ENCODE measurements at places on chromosomes 6 and 20. TPM values are rescaled to one million over a fixed set of nuclear protein-coding genes. Genes with fewer than 3 reads are reported as not detected.

GRCh38 chr6:97658090-97658489 lies 375.1 kb upstream of the MMS22L start:
- DNase-seq, result no peak
- H3K4me1 ChIP-seq, result no peaks in the 10 kb centered on the region
- H3K36me3 ChIP-seq, result no peaks in the 10 kb centered on the region
- H3K27me3 ChIP-seq, result no peaks in the 10 kb centered on the region
- no peak overlapping the region for H3K27ac ChIP-seq

GRCh38 chr6:126147291-126147815 lies 161.0 kb downstream of the TRMT11 start:
- H3K4me1 ChIP-seq, result no peaks in the 10 kb centered on the region
- H3K27ac ChIP-seq, result no peak overlapping the region
- no peak for DNase-seq
- no peak overlapping the region for H3K4me3 ChIP-seq
- no peaks in the 10 kb centered on the region for H3K36me3 ChIP-seq

- H3K4me1 ChIP-seq, result no peaks in the 10 kb centered on the region
- H3K4me3 ChIP-seq, result no peak overlapping the region
- no peak overlapping the region for H3K27ac ChIP-seq
- DNase-seq, result peak; percentile 54
- no peaks in the 10 kb centered on the region for H3K36me3 ChIP-seq
Measured at GRCh38 chr6:85354761-85355618, 94.9 kb upstream of the NT5E start.

- H3K36me3 ChIP-seq, result no peaks in the 10 kb centered on the region
- no peak overlapping the region for H3K4me3 ChIP-seq
- no peak overlapping the region for H3K27ac ChIP-seq
- no peak for DNase-seq
- no peaks in the 10 kb centered on the region for H3K27me3 ChIP-seq
Measured at GRCh38 chr6:24833711-24834386, 35.1 kb upstream of the ARMH2 start.

- H3K4me1 ChIP-seq, result no peaks in the 10 kb centered on the region
- H3K27me3 ChIP-seq, result no peaks in the 10 kb centered on the region
- H3K4me3 ChIP-seq, result no peak overlapping the region
Measured at GRCh38 chr6:130514712-130515111, 148.9 kb downstream of the TMEM200A start.

- no peaks in the 10 kb centered on the region for H3K27me3 ChIP-seq
- H3K4me3 ChIP-seq, result no peak overlapping the region
- no peak for DNase-seq
- H3K27ac ChIP-seq, result no peak overlapping the region
- H3K4me1 ChIP-seq, result no peaks in the 10 kb centered on the region
Measured at GRCh38 chr6:24844903-24845302, 46.2 kb upstream of the ARMH2 start.

- peaks cover 66% of the 10 kb centered on the region for H3K27me3 ChIP-seq
- peaks cover 3% of the 10 kb centered on the region for H3K4me1 ChIP-seq
- no peaks in the 10 kb centered on the region for H3K36me3 ChIP-seq
- H3K27ac ChIP-seq, result no peak overlapping the region
Measured at GRCh38 chr20:59571151-59571550, 33.2 kb upstream of the PHACTR3 start.

DNA sequence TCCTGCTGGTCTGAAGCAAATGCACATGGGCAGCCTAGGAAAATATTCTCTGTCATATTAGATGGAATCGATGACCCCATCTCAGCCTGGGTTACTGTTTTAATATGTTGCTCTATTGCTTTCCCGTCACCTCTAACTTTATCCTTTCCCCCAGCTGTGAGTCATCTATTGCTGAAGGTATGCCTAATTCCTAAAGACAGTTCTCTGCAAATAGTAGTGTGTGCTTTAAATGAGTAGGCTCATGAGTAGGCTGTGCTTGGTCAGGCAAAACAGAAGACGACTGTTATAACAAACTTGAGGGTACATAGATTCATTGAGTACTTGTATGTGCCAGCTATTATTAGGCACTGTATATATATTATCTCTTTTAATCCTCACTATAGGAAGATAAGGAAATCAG lies 47.2 kb downstream of the CTNNBL1 start:
- H3K27me3 ChIP-seq, result no peaks in the 10 kb centered on the region
- H3K36me3 ChIP-seq, result peaks cover 43% of the 10 kb centered on the region
- H3K4me1 ChIP-seq, result peaks cover 3% of the 10 kb centered on the region
- DNase-seq, result no peak
- no peak overlapping the region for H3K4me3 ChIP-seq
- no peak overlapping the region for H3K27ac ChIP-seq

DNA sequence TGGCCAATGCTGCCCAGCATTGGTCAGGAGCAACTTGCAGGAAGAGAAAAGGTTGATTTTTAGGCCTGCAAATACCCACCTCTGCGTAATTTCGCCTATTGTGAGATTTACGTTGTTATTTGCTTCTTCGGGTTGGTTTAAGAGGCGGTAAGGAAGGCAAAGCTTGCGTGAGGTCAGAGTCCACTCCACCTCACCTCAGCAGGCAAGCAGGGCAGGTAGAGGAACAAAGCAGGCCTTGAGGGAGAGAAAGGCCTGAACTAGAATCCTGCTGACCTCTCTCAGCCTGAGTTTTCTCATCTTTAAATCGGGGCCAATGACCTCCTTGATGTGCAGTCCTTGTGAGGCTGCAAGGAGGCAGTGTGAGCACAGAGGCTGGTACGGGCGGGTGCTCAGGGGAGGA lies 239.1 kb downstream of the CDC5L start:
- H3K4me3 ChIP-seq, result no peak overlapping the region
- no peak for DNase-seq
- no peak overlapping the region for H3K27ac ChIP-seq
- H3K27me3 ChIP-seq, result peaks cover 12% of the 10 kb centered on the region

- H3K4me1 ChIP-seq, result no peaks in the 10 kb centered on the region
- H3K27ac ChIP-seq, result peak overlapping the region; percentile 75
- H3K4me3 ChIP-seq, result peak overlapping the region; percentile 17
- no peak for DNase-seq
Measured at GRCh38 chr20:38260025-38260377, 534 bp downstream of the KIAA1755 start.

DNA sequence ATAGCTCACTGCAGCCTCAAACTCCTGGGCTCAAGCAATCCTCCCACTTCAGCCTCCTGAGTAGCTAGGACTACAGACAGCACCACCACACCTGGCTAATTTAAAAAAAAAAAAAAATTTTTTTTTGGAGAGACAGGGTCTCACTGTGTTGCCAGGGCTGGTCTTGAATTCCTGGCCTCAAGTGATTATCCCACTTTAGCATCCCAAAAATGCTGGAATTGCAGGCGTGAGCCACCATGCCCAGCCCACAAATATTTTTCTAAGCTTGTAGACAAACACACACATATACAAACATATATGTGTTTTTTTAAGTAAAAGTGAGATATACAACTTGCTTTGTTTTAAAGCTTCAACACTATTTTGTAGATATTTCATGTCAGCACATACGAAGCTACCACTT lies 10.8 kb downstream of the HSPA12B start:
- H3K36me3 ChIP-seq, result no peaks in the 10 kb centered on the region
- peaks cover 37% of the 10 kb centered on the region for H3K4me1 ChIP-seq
- DNase-seq, result no peak
- H3K4me3 ChIP-seq, result no peak overlapping the region
- H3K27me3 ChIP-seq, result no peaks in the 10 kb centered on the region

- no peak for DNase-seq
- no peak overlapping the region for H3K27ac ChIP-seq
- H3K4me1 ChIP-seq, result no peaks in the 10 kb centered on the region
- no peaks in the 10 kb centered on the region for H3K27me3 ChIP-seq
Measured at GRCh38 chr6:129605095-129605494, 104.9 kb downstream of the ARHGAP18 start.

GRCh38 chr6:142246960-142247359 lies 54.8 kb upstream of the ADGRG6 start:
- no peak for DNase-seq
- no peak overlapping the region for H3K27ac ChIP-seq

DNA sequence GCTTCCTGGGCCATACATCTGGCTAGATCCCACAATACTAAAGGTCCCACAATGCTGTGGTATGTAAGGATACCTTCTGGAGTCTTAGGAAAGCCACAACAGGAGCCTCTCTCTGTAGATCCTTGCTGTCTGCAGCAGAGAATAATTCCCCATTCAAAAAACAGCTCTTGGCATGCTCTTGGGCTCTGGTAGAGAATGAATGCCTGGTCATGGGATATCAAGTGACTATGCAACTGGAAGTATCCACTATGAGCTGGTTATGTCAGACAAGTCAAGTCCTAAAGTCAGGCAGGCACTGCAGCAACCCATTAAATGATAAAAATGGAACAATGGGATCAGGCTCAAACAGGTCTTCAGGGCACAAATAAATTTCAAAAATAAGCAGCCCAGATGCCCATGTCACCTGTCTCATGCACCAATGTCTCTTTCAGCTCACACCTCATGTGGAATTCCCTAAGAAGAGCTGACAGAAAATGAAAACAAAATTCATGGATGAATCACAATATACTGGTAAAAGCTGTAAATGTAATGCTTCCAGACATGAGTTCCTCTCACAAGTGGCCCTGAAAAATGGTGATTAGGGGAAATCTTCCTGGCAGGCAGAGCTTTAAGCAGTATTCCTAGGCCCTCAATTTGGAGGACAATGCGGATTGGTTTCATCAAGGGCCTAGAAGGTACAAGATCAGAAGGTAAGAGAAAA lies 4.3 kb downstream of the AK9 start:
- H3K27ac ChIP-seq, result no peak overlapping the region
- H3K4me3 ChIP-seq, result no peak overlapping the region
- H3K4me1 ChIP-seq, result peaks cover 22% of the 10 kb centered on the region
- no peaks in the 10 kb centered on the region for H3K36me3 ChIP-seq

- no peaks in the 10 kb centered on the region for H3K27me3 ChIP-seq
- H3K27ac ChIP-seq, result no peak overlapping the region
- H3K4me1 ChIP-seq, result no peaks in the 10 kb centered on the region
- no peak for DNase-seq
- no peaks in the 10 kb centered on the region for H3K36me3 ChIP-seq
- no peak overlapping the region for H3K4me3 ChIP-seq
Measured at GRCh38 chr6:105537981-105538578, 135.2 kb upstream of the PREP start.

- H3K27ac ChIP-seq, result peak overlapping the region; percentile 60
- no peaks in the 10 kb centered on the region for H3K36me3 ChIP-seq
- H3K27me3 ChIP-seq, result no peaks in the 10 kb centered on the region
- peak; percentile 44 for DNase-seq
Measured at GRCh38 chr6:46062312-46062711, 46.7 kb upstream of the CLIC5 start.

GRCh38 chr20:5127204-5127858 lies 523 bp downstream of the CDS2 start:
- DNase-seq, result peak; percentile 46
- no peaks in the 10 kb centered on the region for H3K27me3 ChIP-seq
- H3K27ac ChIP-seq, result peak overlapping the region; percentile 97

GRCh38 chr6:141017941-141018340 lies 1114.8 kb upstream of the GJE1 start:
- no peak overlapping the region for H3K27ac ChIP-seq
- H3K36me3 ChIP-seq, result no peaks in the 10 kb centered on the region
- DNase-seq, result no peak
- no peaks in the 10 kb centered on the region for H3K4me1 ChIP-seq
- H3K4me3 ChIP-seq, result no peak overlapping the region

- no peaks in the 10 kb centered on the region for H3K27me3 ChIP-seq
- no peak overlapping the region for H3K4me3 ChIP-seq
- H3K27ac ChIP-seq, result peak overlapping the region; percentile 34
- no peak for DNase-seq
- no peaks in the 10 kb centered on the region for H3K36me3 ChIP-seq
- peaks cover 7% of the 10 kb centered on the region for H3K4me1 ChIP-seq
Measured at GRCh38 chr6:56525974-56526789, 116.5 kb downstream of the DST start.

DNA sequence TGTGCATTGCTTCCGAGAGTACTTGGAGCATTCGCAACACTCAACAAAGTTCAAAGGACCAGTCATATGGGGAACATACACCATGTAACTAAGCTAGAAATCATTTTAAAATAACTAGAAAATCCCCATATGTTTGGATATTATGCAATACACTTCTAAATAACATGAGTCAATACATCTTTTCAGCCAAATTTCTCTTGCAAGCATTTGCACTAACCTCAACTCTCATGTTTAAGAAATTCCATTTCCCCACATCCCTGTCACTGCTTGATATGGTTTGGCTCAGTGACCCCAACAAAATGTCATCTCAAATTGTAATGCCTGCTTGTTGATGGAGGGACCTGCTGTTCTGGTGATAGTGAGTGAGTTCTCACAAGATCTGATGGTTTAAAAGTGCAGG lies 85.7 kb upstream of the CST7 start:
- no peaks in the 10 kb centered on the region for H3K4me1 ChIP-seq
- H3K27ac ChIP-seq, result no peak overlapping the region
- no peak overlapping the region for H3K4me3 ChIP-seq
- no peaks in the 10 kb centered on the region for H3K27me3 ChIP-seq
- DNase-seq, result no peak

DNA sequence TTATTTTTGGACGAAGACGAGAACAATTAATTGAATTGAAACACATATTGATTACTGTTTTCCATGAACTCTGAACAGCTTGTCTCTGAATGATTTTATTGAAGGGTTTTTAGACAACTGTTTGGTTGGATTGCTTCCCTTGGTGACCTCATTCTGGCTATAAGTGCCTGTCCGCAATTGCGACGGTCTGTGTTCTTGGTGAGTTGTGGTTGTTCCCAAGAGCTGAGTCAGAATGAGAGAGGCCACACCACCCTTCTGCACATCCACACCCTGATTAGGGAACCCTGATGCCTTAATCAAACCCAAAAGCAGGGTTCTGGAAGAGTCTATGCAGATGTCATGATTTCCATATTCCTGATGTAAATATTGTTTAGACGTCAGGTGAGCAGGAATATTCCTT lies 747.0 kb downstream of the PTPRT start:
- no peaks in the 10 kb centered on the region for H3K4me1 ChIP-seq
- H3K27ac ChIP-seq, result no peak overlapping the region

DNA sequence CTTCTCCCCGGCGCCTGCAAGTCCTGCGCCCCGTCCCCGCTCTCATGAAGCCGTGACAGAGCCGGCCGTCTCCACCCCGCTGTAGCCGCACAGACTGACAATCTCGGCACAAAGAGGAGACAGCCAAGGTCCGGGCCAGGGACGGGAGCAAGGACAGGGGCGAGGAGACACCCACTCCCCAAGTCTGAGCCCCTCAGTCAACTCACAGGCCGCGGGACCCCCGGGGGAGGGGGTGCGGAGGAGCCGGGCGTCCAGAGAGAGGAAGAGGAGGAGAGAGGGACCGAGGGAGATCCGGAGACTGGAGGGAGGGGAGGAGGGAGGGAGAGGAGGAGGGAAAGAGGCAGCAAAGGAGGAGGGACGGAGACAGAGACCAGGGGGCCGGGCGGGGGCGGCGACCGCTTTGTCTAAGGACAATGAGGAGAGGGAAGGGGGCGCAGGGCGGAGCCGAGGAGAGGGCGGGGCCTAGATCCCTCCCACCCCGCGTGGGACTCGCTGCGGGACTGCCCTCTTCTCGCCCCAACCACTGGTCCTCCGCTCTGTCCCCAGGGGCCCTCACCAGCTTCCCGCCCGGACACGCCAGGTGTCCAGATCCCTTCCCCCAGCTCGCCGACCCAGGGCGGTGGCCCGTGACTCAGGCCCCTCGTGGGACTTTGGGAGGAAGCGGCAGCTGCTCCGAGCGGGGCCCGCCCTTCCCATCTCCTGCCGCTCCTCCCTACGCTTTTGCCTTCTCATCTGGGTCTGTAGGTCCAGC lies 638 bp upstream of the PPP1R18 start:
- peak overlapping the region; percentile 53 for H3K4me3 ChIP-seq
- peak overlapping the region; percentile 97 for H3K27ac ChIP-seq
- no peaks in the 10 kb centered on the region for H3K27me3 ChIP-seq
- H3K4me1 ChIP-seq, result peaks cover 14% of the 10 kb centered on the region

The SIRPG gene
- 0.58 TPM for total RNA-seq

The ARMH2 gene
- total RNA-seq, result 0.50 TPM

The ZNF165 gene
- total RNA-seq, result 4.2 TPM

The GRM4 gene
- not detected for total RNA-seq

The OLIG3 gene
- total RNA-seq, result not detected

The TCP11 gene
- total RNA-seq, result 0.35 TPM

The IL17F gene
- not detected for total RNA-seq

The CALHM5 gene
- total RNA-seq, result 2.3 TPM
